ENCODE measurements at places on chromosomes 11 and 22.

DNA sequence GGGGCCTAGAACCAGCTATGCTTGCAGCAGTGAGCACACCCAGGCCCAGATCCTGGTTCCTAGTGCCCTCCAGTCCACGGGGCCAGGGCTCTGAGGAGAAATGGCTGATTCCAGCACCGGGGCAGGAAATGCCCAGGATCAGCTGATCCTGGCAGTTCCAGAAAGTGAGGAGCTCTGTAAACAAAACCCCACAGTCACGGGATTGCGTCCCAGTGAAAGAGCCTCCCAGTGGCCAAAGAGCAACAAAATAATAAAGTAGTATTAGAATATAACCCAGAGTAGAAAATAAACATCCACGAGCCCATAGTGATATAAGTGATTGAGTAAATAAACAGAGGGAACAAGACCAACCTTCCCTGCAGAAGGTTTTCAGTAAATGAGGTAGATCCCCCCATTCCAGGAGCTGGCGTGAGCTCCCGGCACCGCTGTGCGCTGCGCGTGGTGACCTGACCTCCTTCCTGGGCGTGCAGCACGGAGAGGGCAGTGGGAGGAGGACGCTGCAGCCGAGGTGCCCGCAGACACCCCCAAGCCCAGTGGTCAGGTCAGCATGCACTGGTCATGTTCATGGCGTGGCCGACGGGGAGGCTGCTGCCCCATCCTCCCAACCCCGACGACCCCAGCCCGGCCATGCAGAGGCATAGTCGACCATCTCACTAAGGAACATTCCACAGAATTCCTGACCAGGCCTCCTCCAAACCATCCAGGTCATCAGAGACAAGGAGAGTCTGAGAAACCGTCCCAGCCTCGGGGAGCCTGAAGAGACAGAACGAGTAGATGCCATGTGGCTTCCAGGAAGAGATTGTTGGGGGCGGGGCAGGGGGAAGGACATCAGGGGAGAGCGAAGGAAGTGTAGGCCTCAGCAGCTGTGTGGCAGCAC is 19.8 kb downstream of the PTDSS2 start:
- no peak for DNase-seq

GRCh38 chr11:79189601-79190000 is 251.2 kb downstream of the TENM4 start:
- no peak for DNase-seq

DNA sequence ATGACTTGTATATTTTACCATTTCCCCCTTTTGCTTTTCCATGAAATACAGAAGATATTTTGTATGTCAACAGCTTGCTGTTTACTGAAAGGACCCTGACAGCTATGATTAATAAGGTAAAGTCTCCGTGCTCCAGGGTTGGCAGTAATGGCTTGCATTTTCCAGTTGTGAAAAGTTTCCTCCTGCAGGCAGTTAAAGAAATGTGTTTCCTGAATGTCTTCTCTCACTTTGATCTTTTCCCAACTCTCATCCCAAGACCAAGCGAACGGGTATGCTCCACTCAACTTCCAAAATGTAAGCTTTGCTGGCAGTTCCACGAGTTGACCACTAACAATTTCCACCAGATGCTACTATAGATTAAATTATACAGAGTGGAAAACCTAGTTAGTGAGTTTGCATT is 8.9 kb downstream of the FIBIN start:
- DNase-seq: no peak

- DNase-seq: no peak
These were observed 600 bp upstream of the CENPM start for GRCh38 chr22:41947424-41948080.

DNA sequence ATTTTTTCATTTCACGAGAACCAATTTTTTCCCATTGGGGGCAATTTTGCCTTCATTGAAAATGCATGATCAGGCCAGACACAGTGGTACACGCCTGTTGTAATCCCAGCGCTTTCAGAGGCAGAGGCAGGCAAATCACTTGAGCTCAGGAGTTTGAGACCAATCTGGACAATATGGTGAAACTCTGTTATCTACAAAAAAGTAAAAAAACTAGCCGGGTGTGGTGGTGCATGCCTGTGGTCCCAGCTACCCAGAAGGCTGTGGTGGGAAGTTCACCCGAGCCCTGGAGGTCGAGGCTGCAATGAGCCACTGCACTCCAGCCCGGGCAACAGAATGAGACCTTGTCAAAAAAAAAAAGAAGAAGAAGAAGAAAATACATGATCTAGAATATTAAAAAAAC is 19.2 kb upstream of the UPK3A start:
- no peak for DNase-seq

DNA sequence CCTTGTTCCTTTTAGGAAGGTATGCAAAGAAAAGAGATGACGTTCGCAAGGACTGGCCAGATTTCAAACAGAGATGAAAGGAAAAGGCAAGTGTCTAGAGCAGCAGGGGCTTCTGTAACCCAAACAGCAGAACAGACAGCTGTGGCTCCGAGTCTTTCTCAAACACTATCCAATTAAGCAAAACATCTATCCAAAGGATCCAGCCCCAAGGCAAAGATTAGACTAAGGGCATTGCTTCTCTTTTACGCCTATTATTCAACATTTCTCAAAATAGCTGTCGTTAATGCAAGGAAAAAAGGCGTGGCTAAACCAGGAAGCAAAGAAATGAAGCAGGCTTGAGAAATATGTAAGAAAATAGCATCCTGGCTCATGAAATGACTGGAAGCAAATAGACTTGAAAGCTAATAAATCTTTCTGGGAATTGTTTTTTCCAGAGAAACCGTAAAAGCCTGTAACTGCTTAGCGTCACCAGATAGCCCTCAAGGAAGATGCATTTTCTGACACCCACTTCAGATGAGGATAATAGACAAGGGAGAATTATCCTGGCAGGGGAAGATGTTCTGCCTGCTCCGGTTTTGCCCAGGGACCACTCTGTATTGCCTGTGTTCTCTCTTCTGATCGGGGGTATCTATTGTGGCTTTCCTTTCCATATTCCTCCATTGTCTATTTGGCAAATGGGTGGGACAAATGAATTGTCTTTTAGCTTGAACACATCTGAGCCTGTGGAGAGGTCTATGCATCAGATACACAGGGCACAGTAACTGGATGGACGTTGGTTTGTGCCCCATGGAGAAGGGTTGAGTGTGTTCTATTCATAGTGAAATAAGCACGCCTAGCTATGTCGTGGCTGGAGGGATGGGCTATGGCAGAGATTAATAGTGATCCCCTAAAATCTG is 20.2 kb downstream of the C11orf96 start:
- no peak for DNase-seq

DNA sequence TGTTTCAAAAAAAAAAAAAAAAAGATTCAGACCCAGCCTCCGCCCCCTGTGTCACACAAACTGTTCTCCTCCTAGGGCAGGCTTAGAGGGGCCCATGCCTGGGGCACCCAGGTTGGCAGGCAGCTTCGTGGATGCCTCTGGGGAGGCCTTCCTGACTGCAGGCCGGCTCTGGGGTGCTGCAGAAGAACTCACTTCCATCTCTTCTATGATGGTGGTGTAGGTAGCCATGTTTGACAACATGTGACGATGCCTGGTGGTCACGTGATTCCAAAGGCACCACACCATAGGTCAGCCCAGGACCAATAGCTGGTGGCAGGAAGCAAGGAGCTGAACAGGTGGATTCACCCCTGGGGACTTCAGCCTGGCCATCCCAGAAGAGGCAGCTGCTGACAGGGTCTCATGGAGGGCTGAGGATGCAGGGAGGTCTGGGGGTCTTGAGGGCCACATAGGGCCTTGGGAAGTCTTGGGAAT is 24.1 kb upstream of the CELSR1 start:
- DNase-seq: no peak

- DNase-seq: no peak
These were observed 152.6 kb upstream of the B3GAT1 start for GRCh38 chr11:134564472-134565200.

- no peak for DNase-seq
These were observed 27.9 kb upstream of the GRK3 start for GRCh38 chr22:25536589-25536988.

GRCh38 chr11:131910523-131911387 is 540.3 kb downstream of the NTM start:
- DNase-seq: no peak

DNA sequence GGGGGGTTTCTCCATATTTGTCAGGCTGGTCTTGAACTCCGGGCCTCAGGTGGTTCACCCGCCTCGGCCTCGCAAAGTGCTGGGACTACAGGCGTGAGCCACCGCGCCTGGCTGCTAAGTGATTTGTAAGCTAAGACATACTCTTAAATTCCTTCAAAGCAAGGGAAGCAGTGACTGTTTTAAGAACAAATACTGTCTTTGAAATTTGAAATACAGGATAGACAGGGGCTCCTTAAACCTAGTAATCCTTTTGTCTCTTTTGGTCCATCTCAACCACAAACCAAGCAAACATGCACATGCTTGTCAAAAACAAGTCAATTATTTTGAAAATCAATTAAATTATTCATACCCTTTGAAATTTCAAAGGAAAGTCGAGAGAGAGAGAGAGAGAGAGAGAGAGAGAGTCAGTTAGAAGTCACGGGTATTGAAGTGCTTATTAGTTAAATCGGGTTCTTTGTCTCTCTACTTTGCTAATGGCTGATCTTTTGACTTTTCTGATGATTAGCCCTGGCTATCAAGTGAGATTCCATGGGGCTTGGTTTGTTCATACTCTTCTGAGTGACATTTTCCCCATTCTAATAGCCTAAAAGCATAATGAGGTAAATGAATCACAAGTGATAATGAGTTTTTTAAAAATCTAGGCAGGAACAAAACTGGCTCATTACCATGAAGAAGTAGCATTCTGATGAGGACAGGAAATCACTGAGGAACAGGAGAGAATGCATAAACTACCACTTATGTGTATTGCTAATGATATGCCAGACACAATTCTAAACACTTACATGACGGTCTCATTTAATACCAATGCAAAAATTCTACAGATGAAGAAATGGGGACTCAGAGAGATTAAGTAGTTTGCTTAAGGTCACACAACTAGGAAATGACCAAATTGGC is 48.0 kb downstream of the MCHR1 start:
- DNase-seq: no peak

GRCh38 chr22:29813126-29813525 is 24.9 kb downstream of the ASCC2 start:
- DNase-seq: no peak

- no peak for DNase-seq
These were observed 360.5 kb downstream of the BUD13 start for GRCh38 chr11:116412118-116412889.

DNA sequence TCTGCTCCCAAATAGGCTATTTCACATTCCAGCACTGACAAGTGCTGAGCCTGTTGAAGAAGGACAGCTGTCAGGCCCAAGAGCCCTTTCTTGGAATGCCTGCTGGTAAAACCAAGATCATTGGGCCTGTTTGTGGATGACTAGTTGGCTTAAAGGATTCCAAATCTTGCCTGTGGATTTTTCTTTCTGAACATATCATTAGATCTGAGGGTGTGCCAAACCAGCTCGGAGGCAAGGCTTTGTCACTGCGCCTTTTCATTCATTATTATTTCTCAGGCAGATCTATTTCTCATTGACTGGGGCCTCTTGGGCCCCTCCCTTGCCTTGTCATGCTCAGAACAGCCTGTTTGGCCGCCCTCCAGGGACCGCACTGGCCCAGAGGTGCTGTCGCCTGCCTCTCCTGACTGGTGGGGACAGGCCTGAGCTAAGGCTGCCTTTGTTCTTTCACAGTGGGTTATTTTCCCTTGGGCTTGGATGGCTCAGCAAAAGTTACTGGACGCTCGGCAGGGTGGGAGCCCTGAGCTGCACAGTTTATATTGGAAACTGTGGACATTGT is 222.7 kb upstream of the SESN3 start:
- no peak for DNase-seq

GRCh38 chr22:42511401-42511891 is 8.2 kb downstream of the RRP7A start:
- no peak for DNase-seq

DNA sequence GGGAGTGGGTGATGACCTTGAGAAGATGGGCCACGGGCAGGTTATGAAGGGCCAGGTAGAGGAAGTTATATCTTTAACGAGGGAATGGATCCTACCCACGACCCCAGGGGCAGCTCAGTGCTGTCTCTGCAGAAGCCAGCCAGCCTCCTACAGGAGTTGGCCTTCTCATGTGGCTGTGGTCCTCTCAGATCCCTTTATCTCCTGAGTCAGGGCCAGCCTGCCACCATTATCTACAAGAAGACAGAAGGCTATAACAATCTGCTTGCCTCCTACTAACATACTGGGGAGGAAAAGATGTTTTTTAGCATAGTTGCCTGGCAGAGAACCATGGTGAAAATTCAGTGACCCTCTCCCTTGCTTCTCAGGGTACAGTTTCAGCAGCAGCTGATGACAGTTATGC is 7.0 kb upstream of the YWHAH start:
- no peak for DNase-seq

- DNase-seq: no peak
These were observed 11.1 kb upstream of the ANO1 start for GRCh38 chr11:70067036-70067435.

DNA sequence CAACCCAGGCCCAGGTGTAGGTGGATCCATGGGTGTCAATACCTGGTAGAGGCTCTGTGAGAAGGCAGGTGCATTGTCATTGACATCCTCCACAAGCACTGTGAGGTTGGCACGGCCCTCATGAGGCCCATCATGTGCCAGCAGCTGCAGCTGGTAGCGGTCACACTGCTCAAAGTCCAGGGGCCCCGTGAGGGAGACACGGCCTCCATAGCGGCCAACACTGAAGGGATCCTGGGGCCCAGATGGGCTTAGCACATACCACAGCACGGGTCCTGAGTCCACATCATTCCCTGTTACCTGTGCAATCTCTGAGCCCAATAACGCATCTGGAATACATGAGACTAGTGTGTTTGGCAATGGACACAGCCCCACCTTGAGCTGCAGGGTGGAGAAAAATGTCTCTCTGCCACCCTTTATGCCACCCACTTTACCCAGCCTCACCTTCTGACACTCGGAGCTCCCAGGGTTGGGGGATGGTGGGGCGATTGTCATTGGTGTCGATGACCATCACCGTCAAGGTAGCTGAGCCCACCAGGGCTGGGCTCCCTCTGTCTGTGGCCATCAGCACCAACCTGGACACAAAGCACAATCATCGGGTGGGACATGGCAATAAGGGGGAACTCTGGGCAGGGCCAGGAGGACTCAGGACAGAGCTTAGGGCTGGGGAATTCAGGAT is 6.1 kb upstream of the TPP1 start:
- DNase-seq: no peak

DNA sequence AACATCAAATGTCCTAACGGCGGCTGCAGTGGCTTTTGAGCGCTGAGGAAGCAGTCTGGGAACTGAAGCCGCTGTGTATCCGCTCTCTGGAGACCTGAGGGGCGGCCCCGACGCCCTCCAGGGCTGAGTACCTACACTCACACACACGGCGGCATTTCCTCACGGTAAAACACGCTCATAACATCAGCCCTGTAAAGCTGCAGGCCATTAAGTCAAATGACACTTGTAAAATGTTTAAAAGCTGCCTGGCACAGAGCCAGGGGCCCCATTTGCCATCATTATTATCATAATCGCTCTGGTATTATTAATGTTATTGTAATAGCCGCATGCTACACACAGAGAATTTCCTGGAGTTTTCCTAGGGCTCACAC is 5.1 kb downstream of the CARS1 start:
- DNase-seq: no peak

- no peak for DNase-seq
These were observed 69.8 kb downstream of the ARFGAP2 start for GRCh38 chr11:47106798-47107411.

Measured in esophagus squamous epithelium (tissue), 5 donors.